ENCODE measurements at places on chromosomes 6 and 20.

DNA sequence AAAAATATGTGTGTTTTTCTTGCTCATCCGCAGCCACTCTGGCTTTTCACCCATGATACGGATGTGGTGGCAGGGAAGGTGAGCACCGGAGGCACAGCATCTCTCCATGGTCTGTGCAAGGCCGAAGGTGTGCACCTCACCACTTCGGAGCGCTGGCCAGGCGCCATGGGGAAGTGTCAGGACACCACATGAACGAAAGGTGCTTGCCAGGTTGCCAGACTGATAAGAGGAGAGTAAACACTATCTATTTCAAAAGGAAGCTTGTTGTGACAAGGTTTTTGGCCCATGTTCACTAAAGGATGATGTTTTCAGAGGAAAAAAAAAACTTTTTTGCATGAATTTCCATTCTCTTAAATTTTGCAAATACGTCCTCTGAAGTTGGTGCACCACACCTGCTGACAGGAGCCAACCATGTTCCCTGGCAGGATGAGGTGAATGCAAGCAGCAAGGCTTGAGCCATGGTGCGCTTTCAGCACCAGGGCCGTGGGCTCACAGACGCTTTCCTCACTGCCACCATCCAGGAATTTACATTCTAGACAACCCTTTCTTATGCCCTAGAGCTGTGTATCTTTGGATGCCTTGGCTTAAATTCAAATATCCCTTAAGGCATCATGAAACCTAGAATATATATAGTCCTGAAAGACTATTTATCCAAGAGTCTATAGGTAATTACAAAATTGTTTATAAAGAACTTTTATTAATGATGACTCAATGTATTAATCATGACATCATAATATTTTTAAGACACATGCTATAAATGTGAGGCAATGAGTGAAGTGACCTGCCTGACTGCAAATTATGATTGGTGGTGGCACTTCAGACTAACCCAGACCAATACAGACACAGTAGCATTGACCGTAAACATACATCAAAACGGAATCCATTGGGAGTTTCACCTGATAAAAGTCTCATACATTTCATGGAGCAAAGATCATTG is 234.5 kb downstream of the TFAP2A start:
- DNase-seq: no peak

DNA sequence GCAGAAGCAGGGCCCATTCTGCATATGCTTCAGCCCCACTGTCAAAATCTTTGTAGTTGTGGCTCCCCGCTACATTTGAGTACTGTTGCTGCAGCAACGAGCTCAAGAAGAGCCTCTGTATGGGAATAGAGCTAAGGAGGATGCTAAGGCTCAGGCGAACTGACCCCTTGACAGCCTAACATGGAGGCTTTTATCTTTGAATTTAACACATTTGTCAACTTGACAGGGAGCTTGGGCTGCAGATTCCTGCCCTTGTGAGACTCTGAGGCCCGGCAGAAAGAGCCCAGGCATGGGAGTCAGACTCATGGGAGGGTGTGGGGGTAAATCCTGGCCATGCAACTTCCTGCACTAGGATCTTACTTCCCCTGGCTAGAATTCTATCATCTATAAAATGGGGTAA is 278.7 kb upstream of the CITED2 start:
- DNase-seq: no peak

DNA sequence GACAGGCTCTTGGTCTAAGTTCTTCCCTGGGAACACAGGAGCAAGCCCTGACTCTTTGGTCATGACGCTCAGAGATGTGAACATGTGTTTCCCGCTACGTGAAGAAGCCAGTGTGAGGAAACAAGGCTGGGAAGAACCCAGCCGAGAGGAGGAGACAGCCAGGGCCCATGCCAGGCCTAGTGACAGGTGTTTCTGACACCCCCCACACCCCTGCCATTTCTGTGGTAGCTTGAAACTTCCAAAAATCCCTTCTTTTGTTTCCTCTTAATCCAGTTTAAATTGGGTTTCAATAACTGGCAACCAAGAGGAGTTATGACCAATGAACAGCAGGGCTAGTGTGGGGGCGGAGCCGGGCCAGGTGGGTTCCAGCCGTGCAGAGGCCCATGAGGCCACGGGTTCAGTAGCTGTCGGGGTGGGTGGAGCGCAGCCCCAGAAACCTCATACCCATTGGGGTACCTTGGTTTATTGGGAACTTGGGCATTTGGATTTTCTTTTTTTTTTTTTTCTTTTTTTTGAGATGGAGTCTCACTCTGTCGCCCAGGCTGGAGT is 33.5 kb downstream of the WRNIP1 start:
- no peak for DNase-seq

- DNase-seq: no peak
Measured at GRCh38 chr6:152094992-152095592, 287.6 kb downstream of the ESR1 start.

GRCh38 chr6:115914098-115914497 is 146.6 kb downstream of the FRK start:
- DNase-seq: no peak

DNA sequence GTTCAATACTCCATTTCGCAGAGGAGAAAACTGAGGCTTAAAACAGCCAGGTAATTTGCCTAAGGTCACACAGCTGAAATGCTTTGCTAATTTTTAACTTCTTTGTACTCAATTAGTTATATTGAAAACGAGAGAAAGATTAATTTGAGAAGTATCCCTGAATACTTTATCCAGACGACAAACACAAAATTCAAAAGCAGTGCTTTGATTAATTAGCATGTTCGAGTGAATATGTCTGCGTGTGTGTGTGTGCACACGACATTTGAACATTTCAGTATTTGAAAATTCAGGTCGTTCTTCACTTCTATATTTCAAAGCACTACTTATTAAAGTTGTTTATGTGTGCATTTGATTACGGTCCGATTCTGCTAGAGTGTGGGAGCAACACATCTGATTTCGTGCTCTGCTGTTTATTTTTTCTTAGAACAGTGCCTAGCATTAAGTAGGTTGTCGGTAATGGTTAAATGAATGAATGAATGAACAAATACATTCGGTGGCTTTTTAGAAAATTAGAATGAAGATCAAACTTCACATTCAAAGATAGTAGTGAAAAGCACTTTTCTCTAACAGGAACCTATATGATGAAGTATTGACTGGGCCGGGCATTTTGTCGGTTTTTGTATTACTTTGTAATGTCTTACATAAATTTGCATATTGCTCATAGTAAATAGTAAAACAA is 36.9 kb upstream of the SYNCRIP start:
- DNase-seq: no peak

GRCh38 chr6:149109397-149110070 is 208.0 kb upstream of the TAB2 start:
- no peak for DNase-seq

DNA sequence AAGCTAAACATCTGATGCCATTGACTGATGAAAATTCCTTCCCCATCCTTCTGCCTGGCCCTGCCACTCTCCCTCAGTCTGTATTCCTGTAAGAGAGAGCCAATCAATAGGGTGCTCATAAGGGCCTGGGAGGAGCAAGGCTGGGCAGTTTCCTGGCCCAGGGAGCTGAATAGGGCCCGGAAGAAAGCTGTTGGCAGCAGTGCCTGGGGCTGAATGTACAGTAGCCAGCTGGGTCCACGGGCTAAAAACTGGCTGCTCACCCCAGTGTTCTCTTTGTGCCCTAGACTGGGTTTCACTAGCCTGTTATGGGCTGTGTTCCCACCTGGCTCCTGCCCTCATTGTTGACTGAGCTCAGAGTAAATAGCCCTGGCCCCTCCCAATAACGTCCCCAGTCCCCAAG is 1.7 kb upstream of the WFDC2 start:
- no peak for DNase-seq

DNA sequence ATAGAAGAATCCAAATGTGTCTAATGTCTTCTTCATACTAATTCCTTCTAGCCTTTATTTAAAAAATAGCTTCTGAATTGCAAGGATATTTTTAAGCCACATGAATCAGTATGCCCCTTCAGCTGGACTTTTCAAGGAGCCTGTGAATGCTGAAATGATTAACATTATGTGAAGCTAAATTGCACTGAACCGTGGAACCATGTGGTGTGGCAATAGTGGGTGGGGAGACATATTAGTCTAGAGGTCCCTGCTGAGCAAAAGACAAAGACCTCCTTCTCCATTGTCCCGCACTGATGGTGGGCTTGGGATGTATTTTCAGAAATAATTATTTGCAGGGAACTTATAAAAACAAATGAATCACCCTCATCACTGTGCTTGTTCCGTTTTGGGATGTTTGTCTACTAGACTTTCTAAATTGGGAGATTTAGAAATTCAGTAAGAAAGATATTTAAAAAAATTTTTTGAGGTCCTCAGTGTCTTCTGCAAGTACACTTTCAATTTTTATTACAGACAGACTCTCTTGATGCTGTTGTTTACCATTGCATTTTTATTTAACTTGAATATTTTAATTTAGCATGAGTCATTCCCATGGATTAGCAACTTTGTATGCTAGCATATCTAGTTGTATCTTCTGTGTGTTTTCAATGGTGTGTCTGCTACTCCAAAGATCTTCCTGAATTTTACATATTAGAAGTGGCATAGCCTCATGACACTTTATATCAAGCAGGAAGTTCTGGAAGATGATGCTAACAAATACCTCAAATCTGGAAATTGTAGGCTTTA is 238.1 kb downstream of the LAMA2 start:
- DNase-seq: no peak

DNA sequence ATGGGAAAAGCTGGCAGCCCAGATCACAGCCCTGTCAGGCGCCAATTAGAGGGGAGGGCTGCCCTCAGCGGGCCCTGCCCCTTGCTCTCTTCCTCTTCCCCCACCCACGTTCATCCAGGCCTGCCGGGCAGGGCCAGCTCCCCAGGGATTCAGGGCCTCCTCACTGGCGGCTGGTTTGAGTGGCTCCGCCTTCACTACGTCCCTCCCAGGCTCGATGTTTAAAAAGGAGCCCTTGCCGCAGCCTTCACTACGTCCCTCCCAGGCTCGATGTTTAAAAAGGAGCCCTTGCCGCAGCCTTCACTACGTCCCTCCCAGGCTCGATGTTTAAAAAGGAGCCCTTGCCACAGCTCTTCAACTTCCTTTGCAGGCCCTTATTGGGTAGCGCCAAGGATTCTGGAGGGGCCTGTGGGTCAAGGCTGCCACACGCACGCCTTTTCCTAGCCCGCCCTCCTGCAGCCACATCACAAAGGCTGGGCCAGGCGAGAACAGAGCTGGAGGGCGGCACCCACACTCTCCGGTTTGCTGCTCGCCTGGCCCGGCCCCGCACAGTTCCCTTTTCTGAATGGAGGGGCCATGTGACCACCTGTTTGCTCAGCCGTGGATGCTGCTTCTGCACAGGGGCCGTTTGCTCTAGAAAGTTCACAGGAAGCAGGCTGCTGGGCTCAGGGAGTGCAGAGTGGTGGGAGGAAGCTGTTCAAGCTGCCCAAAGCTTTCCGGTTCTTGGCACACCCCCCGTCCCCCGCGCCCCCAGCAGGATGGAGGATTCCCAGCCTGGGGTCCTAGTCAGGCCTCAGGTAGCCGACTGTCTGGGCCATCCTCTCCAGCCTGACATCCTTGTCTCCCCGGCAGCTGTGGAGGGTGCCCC is 1.6 kb downstream of the SLC17A9 start:
- DNase-seq: no peak

GRCh38 chr6:168988280-168988679 is 265.4 kb downstream of the THBS2 start:
- no peak for DNase-seq

- DNase-seq: no peak
Measured at GRCh38 chr6:76706086-76706485, 633.6 kb upstream of the IMPG1 start.

DNA sequence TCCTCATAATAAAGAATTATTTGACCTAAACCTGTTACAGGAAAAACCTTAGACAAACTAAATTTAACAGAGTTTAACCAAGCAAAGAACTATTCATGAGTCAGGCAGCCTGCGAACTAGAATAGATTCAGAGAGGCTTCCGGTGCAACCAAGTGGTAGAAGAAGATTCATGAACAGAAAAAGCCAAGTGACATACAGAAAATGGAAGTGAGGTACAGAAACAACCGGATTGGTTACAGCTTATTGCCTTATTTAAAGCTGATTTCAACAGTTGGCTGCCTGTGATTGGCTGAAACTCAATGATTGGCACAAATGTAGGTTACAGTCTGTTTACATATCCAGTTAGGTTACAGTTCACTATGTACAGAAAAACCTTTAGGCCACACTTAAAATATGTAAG is 10.1 kb downstream of the PPP1R3G start:
- DNase-seq: no peak

DNA sequence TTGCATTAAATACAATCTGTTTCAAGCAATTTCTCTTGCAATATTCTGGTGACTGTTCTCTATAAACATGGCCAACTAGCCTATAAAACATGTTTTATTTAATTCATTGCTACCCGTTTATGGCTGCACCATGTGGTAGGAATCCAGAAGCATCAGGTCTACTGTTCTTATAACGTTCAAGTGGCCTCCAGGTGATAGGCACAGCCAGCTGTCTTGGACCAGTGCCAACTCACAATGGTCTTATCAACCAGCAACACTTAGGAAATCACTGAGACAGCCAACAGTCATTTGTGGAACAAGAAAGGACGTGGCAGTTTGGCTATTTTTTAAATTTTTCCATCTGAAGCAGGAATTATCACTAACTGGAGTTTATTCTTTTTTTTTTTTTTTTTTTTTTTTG is 193.6 kb downstream of the NKAIN2 start:
- DNase-seq: no peak

- no peak for DNase-seq
Measured at GRCh38 chr6:30679765-30680535, 6.5 kb downstream of the PPP1R18 start.

- no peak for DNase-seq
Measured at GRCh38 chr6:13766201-13766634, 48.1 kb downstream of the MCUR1 start.

DNA sequence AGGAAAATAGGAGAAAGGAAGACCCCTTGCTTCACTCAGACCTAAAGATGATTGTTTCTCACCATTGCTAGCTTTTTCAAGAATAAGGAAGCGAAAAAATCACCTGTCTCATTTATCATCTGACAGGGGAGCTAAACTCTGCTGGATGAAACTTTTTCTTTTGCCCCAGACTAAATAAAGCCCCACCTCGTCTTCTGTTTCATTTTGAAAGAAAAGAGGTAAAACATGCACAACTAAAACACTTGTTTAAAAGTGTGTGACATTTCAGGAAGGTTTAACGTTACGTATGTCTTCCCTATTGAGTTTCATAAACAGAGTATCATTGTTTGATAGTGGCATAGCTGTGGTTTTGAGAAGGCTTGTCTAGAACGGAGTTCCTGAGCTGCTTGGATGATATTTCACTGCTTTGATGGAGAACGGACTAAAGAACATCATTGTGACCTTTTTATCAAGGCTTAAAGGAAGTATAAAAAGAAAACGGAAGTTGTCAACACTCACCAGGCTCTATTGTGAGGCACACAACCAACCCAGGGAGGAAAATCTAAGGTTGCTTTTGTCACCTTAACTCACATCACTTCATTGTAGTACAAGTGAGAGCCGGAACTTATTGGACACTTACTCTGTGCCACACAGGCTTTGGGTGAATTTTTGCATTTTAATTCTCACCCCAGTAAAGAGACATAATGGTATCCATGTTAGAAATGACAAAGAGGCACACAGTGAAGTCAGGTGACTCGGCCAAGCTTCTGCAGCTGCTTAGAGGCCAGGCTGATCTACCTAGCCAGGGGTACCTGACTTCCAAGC is 29.5 kb downstream of the TSHZ2 start:
- no peak for DNase-seq

GRCh38 chr6:45665859-45666258 is 288.1 kb upstream of the SUPT3H start:
- no peak for DNase-seq

Data from NCI-H1694 treated with DMSO at 0.1 percent for 48 hours (cell line).